ENCODE measurements at places on chromosomes 11 and 22. TPM values are rescaled to one million over a fixed set of nuclear protein-coding genes. Genes with fewer than 3 reads are reported as not detected.

DNA sequence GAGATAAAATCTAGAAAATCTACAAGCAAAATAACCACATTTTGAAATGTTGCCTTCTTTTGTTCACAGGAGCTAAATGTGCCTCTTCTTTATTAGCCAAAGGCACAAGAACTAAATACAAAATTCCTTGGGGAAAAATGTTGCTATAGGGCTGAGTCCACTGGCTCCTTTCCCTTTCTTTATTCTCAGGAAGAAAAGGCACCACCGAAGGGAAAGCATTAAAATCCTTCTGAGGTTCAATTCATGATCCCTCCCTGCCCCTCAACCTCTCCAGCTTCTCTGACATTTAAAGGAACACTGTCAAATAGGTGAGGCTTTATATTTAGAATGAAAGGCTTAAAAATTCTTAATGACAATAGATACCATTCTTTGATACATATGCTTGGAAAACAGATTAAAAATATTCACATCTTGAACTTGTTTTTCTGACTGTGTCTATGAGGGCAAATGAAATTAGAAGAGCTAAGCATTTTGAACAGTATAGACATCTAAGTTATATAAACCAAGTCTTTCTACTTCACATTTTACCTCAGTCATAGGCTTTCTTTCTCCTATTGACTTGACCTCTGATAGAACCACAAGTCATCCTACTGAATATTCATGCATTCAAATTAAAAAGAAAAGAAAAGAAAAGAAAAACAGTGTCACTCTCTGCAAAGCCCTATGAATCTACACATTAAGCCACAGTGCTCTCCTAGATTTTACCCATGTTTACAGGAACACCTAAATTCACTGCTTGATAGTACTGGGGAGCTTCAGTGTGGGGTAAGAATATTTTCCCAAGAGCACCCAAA, 148.2 kb downstream of the MAML2 start:
- DNase-seq, result no peak

DNA sequence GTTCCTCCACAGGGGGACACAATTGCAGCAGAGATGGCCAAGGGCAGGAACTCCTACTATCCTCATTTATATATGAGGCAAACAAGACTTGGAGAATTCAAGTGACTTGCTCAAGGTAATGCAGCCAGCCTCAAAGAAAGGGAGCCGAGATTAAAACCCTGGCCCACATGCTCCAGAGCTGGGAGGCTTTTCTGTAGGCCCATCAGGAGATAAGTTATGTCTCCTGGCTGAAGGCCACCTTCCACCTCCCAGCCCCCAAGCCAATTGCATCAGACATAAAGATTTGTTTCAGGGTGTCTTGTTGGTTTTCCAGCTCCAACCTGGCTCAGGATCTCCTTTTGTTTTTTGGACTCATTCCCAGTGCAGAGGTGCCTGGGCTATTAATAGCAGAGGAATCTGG, 59.5 kb downstream of the SMIM38 start:
- DNase-seq, result no peak

The FAM181B gene
- total RNA-seq, result 5.3 TPM

The DUSP18 gene
- 8.1 TPM for total RNA-seq

The KDM4E gene
- total RNA-seq, result not detected

GRCh38 chr22:26624803-26625202, 3.0 kb downstream of the CRYBA4 start:
- DNase-seq, result no peak

DNA sequence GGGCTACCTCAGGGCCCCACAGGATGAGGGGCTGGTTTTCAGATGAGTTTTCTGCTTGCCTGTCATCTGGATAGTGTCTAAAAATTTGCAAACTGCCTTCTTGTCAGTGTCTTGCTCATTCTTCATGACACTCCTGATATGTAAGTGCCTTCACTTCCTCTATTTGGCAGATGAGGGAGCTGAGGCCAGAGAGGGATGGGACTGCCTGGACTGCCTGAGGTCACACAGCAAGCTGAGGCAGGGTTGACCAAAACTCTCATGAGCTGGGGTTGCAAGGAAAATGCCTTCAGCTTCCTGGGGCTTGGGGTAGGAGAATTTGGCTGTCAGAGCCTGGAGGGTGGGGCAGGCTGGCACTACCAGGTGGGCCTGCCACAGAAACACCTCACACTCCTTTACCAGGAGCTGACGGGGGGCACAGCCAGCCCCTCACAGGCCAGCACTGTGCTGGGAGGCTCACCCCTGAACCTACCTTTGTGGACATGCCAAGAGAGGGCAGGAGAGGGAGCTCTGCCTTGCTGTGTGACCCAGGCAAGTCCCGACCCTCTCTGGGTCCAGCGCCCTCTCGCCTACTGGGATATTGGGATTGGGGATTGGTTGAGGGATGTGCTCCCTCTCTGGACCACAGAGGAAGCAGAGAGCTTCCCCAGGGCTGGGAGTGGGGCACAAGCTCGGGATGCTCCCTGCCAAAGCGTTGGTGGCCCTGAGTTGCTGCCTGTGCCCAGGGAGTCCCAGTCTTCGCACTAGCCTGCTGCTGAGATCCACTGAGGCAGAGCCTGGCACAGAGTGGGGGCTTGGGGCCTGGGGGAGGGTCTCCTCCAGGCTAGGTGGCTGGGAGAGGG, 1.9 kb upstream of the P2RY6 start:
- no peak for DNase-seq

DNA sequence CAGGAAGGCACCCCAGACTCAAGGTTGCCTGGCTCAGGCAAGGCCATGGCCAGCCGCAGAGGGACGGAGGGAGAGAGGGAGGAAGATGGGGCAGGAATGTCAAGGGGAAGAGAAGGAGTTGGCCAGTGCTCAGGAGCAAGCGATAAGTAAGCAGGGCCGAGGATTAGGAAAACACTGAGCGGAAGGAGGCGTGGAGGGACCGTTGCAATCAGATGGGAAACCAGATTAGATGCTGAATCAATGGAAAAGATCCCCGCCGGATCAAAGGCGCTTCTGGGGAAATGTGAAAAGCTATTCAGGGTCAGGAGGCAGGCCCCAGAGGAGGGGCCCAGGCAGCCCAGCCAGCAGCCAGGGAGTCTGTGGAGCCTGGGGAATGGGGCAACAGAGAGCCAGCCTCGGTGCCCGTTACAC, 26.6 kb upstream of the MYEOV start:
- DNase-seq, result no peak

DNA sequence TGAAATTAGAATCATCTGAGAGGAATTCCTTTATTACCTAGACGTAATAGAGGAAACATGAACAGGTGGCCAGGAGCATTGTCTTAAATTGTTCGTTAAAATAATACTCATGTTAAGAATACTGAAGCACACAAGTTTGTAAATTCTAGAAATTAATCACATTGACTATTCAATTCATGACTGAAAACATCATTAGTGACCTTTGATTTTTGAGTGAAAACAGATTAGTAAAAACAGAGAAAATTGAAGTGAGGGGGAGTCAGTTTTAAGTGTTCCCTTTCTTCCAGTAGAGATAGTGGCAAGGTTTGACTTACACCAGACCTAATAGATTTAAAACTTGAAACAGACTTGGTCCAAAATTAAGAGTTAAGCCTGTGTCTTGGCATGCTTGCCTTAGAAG, 1.4 kb downstream of the ZFP91 start:
- DNase-seq, result no peak

Data from neural crest cell (in vitro differentiated cells).